ENCODE measurements at places on chromosomes 7 and 10.

- DNase-seq = no peak
Observed at GRCh38 chr10:126945351-126946030, 40.3 kb downstream of the DOCK1 start.

- DNase-seq = no peak
Observed at GRCh38 chr7:114670676-114671075, 251.2 kb upstream of the MDFIC start.

- DNase-seq = no peak
Observed at GRCh38 chr7:79285756-79286155, 167.7 kb downstream of the MAGI2 start.

DNA sequence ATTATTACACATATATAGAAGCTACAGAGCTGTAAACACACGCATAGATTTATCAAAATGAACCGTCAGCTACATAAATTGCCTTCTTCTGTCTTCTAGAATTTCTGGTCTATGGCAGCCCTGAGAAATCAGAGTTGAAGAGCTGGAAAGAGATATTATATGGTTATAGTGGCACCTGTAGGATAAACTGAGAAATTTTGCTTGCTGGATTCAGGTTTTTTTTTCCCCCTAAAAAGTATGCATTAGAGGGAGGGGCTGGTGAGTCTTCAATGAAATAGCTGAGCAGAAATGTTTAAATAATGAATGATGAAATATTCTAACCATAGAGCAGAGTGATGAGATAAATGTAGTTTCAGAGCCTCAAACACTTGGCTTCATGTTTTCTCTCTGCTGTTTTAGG, 78.0 kb upstream of the DYNC1I1 start:
- DNase-seq = no peak

DNA sequence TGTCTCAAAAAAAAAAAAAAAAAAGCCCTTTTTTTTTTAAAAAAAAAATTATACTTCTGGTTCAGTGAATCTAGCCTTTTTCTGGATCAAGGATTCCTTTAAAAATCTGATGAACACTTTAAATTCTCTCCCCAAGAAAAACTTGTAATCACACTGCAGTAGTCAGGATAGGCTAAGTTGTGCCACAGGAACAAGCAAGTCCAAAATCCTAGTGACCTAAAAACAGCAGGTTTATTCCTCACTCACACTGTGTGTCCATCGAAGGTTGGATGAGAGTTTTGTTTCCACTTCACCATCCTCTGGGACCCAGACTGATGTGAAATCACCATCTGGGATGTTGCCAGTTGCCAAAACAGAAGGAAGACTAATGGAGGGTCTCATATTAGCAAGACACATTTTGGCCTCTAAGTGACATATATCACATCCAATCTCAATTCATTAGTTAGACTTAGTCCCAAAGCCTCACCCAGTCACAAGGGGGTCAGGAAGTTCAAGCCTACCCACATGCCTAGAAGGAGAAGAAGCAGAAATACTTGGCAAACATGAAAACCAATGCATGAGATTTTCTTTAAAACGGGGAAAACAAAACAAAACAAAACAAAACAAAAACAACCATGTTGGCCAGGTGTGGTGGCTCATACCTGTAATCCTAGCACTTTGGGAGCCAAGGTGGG, 32.7 kb downstream of the CYP17A1 start:
- no peak for DNase-seq

DNA sequence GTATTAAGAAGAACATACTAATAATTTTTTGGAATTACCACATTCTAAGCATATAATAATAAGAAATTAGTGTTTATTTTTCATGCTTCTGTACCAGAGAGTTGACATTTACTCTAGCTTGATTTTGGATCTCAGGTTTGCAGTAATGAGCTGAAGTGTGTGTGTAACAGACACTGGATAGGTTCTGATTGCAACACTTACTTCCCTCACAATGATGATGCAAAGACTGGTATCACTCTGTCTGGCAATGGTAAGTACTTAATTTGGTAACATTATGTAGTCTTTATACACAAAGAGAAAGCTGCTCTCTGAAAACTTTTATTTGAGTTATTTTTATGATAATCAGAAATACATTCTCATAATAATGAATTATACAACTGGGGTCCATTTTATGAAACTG, 54.1 kb downstream of the SRI start:
- no peak for DNase-seq

DNA sequence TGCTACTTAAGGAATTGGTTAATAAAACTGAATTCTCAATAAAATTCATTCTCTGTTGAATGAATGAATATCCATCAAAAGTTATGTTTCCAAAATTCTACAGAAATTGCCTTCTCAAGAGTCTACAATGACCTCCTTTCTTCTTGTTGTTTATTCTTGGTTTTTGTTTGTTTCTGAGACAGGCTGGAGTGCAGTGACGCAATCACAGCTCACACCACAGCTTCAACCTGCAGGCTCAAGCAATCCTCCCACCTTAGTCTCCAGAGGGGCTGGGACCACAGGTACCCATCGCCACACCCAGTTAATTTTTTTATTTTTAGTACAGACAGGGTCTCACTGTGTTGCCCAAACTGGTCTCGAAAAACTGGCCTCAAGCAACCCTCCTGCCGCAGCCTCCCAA, 97.6 kb downstream of the LMBR1 start:
- DNase-seq = no peak

DNA sequence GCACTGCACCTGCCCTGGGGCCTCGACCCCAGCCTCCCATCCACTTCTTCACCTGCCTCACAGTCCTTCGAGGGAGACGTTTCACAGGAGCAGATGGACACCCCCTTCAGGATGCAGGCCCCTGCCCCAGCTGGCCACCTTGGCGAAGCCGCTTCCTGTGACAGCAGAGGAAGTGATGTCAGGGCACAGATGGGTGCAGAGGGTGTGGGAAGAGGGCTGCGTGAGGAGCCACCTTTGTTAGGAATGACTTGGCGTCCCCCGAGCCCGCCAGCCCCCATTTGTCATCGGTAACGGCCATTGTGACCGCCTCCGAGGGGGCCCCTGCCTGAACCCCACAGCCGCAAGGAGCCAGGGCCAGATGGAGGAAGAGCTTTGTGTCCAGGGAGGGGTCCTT, 47.4 kb upstream of the SLC29A3 start:
- no peak for DNase-seq

Data from thoracic aorta (tissue), 2 donors.